SJCRH30 (cell line): ENCODE measurements at places on chromosomes 3 and 15.

DNA sequence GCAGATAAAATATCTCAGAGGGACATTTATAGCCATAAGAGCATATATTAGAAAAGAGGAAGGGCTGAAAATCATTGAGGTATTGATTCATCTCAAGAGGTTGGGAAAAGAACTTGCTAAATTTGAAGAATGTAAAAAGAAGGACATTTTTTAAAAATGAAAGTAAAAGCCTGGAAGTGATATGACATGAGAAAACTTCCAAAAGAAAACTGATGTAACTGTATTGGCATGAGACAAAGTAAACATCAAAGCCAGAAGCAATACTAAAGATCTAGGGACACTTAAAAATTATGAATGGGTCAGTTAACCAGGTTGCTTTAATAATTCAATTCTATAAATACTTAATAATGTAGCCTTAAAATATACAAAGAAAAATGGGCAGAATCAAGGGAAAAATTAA lies 31.9 kb downstream of the CEP63 start:
- no peak for DNase-seq

DNA sequence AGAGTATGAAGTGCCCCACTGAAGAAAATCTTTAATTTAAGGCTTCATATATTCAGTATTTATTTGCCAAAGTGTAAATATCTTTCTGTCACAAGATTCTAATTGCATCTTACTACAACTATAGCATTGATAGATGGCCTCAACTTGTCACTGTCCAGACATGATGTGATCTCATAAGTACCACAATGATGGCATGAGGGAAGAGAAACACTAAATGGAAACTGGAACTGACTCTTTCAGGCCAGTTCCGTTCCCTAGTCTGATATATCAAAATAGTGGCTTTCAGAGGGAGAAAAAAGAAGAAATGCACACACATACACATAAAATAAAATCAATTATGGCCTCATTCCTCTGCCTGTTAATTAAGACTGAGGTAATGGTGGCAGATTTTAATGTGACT lies 615.7 kb downstream of the TBL1XR1 start:
- no peak for DNase-seq

DNA sequence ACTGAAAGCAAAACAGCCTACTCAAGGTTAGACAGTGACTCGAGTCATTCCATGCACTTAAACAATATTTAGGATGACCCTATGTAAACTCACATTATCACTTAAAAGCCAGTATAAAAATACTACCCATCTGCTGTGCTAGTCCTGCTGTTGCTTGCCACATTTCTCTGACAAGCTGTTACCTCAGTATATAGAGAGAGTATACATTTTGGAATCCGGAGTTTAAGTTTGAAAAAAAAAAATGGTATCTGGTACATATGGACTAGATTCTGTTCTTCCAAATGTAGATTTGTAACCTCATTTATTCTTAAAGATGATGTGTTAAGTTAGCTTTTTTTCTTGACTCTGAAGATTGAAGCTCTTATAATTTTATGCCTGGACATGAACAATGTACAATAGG lies 503.8 kb upstream of the TPRG1 start:
- DNase-seq, result no peak

GRCh38 chr3:45666757-45667431 lies 22.3 kb upstream of the SACM1L start:
- DNase-seq, result peak; percentile 39

DNA sequence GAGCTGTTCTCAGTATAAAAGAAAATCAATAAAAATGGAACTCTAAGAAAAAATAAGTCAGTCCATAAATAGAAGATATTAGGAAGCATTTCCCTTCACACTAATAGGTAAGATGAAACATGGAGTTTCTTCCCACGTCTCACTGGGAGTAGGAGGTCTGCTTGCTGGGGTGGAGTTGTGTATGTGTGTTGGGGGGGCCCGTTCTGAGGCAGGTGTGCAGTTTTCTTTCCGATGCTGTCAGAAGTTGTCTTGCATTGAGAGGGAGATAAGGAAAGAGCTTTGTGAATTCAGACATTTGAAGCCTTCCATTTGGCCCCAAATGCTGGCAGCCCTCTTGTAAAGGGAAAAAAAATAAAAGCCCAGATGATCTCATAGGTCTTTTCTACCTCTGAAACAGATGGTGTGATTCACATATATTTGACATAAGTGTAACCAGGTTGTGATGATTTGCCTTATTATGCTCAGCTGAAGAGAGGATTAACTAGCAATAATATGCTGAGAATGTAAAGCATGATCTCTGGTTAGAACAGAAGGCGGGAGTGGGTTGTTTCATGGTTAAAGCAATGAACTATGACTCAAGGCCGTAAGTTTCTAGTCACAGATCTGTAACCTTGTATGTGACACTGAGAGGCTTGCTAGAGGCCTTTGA lies 8.8 kb downstream of the RASGRP1 start:
- DNase-seq, result no peak

DNA sequence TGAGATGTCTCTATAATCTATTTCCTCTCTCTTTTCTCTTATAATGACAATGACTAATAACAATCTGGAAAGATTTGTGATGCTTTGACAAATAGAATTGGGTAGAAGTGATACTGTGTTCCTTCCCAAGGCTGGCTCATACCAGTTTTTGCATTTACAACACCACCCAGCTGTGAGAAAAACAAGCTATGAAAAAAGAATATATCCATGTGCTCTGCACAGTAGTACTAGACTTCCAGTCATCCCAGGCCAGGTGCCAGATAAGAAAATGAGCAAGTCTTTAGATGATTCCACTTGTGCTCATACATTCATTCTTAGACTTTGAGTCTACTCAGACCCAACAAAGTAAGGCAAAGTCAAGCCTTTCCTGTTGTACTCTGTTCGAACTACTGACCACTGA lies 350.2 kb upstream of the POU1F1 start:
- DNase-seq, result no peak

DNA sequence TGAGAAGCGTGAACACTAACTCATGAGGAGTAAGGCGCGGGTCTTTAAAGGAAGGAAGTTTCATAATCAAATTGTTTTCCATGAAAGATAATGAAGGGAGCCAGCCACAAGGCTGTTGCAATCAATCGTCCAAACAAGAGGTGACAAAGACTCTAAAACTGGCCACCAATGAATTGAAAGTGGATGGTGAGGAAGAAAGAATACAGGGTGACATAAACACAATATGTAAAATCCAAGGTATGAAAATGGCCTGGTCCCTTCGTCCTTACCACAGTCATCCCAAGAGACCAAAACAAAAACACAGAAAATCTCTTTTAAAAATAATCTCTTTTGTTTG lies 12.0 kb downstream of the CD86 start:
- DNase-seq, result no peak

- DNase-seq, result peak; percentile 94
These were observed at the start of gene NEK4 for GRCh38 chr3:52770496-52771333. NEK4 (minus strand) TSS chr3:52770940; CDS start chr3:52770746, 194 bp downstream.

GRCh38 chr3:117059067-117059955 lies 349.7 kb downstream of the TUSC7 start:
- DNase-seq, result no peak

- DNase-seq, result no peak
These were observed 28.2 kb downstream of the POMGNT2 start for GRCh38 chr3:43077707-43078106.
